ENCODE measurements at places on chromosomes 5 and 9. TPM values are rescaled to one million over a fixed set of nuclear protein-coding genes. Genes with fewer than 3 reads are reported as not detected.

DNA sequence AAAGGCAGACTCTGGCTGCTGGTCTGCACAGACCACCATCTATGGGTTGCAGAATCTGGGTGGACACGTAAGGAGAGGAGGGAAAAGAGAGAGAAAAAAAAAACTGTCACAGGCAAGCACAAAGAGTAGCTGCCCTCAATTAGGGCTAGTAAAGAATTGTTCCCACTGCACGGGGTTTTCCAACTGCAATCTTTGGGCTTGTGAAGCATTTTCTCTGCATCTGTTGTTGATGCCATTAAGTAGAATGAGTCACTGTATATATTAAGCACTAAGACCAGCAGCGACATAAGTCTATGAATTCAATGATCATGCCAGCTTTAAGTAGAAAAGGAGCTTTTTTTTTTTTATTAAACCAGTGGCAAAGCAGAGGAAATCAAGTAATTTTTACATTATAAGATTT lies 40.2 kb downstream of the MED10 start:
- no peak for DNase-seq

GRCh38 chr9:83339435-83339834 lies 198.8 kb downstream of the FRMD3 start:
- DNase-seq, result no peak

DNA sequence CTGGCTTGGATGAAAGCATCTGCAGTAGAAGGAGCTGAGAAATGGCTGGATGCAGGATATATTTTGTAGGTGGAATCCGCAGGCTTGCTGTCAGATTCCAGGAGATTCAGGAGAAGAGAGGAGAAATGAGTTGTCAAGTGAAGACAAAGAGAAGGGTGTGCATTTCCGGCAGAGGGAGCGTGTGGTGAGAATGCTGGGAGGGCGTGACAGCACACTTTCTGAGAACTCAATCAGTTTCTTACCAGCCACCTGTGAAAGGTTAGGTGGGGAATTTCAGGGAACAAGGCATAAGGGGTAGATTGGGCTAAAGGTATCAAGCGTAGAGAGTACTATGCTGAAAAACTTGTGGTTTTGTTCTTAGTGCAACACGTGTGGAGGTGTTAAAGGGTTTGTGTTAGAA lies 199.3 kb upstream of the ANKH start:
- no peak for DNase-seq

SEMA5A gene
- polyA plus RNA-seq, result 11.9 TPM

PCDHGB1 gene
- 0.52 TPM for polyA plus RNA-seq

DAB2IP gene
- polyA plus RNA-seq, result 33.0 TPM
